Activated T-cell treated with anti-CD3 and anti-CD28 coated beads, Interleukin-2, amount 50 U/mL, for 72 hours (primary cell): ENCODE measurements at places on chromosomes 7 and 10. TPM values are rescaled to one million over a fixed set of nuclear protein-coding genes. Genes with fewer than 3 reads are reported as not detected.
A peak's percentile ranks its signal among the peaks of the same experiment; 100 is the strongest.

AOAH gene
- 18.8 TPM for total RNA-seq

DNA sequence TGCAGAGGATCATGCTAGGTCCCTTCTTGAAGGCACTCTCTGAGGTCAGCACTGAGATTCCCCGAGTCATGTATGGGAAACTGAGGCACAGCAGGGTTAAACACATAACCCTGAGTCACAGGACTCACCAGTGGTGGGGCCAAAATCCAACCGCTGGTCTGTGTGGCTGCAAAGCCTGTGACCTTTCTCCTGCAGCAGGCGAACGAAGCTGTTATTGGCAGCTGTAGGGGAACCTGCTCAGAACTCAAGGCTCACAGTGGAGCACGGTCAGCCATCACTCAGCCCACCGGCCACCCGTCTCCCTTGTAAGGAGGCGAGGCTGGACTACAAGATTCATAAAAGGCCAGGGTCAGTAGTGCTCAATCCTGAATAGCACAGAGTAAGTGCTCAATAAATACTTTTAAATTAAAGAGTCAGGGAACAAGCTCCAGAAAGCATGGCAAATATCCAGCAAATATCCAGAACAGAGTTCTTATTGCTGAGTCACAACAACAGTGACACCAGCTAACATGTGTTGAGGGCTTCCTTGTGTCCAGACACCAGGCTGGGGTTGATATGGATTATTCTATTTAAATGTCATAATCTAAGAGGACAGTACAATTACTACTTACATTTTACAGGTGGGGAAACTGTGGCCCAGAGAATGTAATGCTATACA lies 34.9 kb downstream of the CHST15 start:
- DNase-seq, result no peak

GRCh38 chr10:79051766-79052165 lies 17.0 kb upstream of the ZMIZ1 start:
- no peak for DNase-seq

- DNase-seq, result no peak
Measured at GRCh38 chr7:28729727-28730126, 228.4 kb downstream of the TRIL start.

GRCh38 chr7:95132500-95132899 lies 191.8 kb downstream of the PON1 start:
- no peak for DNase-seq

MSRB2 gene
- 15.0 TPM for total RNA-seq

DNA sequence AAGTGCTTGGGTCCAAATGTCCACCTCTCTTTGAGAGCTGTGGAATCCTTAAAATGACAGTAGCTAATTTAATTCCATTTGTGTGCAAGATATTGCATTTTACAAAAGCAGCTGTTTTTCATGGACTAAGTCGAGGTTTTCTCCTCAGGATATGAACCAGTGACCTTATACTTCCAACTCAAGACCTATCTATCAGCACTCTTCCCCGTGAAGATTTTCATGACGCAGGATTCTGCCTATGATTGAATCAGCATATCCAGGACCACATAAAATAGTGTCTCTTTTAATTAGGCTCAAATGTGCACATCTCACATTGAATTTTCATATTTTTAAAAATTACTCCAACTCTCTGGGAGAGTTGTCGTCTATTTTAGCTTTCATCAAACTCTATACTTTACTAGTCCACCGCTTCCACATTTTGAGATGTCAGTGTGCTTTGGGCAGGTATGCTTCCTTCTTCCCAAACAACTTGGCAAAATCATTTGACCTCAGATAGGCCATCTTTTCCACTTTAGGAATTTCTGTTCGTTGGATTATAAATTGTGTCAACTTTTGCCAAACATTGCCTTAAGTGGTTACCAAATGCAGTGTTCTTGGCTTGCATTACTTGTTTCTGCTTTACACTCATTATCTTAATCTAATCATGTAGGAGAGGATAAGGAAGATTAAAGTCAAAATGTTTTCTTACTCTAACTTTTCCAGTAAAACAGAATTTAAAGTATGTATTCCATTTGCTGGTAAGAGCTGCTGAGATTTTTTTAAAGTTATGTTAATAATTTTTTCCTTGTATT lies 39.4 kb downstream of the SEMA3A start:
- no peak for DNase-seq

ERVW-1 gene
- total RNA-seq, result not detected

HHEX gene
- total RNA-seq, result 0.67 TPM

- no peak for DNase-seq
Measured at GRCh38 chr7:15558756-15559155, 3.1 kb downstream of the AGMO start.

GRCh38 chr10:119189811-119190282 lies 11.2 kb upstream of the PRDX3 start:
- peak; percentile 23 for DNase-seq

GRCh38 chr10:16049782-16050181 lies 189.5 kb upstream of the MINDY3 start:
- no peak for DNase-seq

- no peak for DNase-seq
Measured at GRCh38 chr10:66834802-66835201, 91.0 kb upstream of the LRRTM3 start.
